Upper lobe of left lung (tissue), 6 donors: ENCODE measurements at places on chromosomes 11 and 22.

GRCh38 chr22:42172773-42173172 lies 42.2 kb upstream of the CYP2D6 start:
- H3K4me1 ChIP-seq, result peaks cover 10% of the 10 kb centered on the region
- no peaks in the 10 kb centered on the region for H3K36me3 ChIP-seq

DNA sequence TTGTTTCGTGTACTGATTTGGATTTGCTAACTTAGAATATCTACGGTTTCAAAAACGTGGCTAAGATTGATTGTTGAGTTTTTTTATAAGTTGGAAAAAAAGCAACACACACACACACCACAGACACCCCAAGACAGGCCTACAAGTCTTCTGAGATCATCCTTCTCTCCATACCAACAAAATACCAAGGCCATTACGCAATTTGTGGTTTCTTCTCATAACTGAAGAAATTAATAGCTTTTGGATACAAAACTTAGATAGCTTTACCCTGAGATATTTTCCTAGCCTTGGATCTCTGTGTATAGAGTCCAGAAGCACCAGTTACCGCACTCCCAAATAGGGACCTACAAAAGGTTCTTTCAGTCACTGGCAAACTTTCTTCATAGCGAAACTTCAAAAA lies 113.6 kb downstream of the SIK3 start:
- peaks cover 59% of the 10 kb centered on the region for H3K4me1 ChIP-seq
- no peak for DNase-seq
- H3K27me3 ChIP-seq, result no peaks in the 10 kb centered on the region
- no peak overlapping the region for H3K27ac ChIP-seq
- no peaks in the 10 kb centered on the region for H3K36me3 ChIP-seq

- H3K4me3 ChIP-seq, result no peak overlapping the region
- no peak for DNase-seq
- H3K27me3 ChIP-seq, result no peaks in the 10 kb centered on the region
- H3K4me1 ChIP-seq, result peaks cover 9% of the 10 kb centered on the region
These were observed 266.5 kb upstream of the MTNR1B start for GRCh38 chr11:92702805-92703448.

- H3K36me3 ChIP-seq, result no peaks in the 10 kb centered on the region
- no peak overlapping the region for H3K27ac ChIP-seq
- H3K4me1 ChIP-seq, result no peaks in the 10 kb centered on the region
- DNase-seq, result no peak
- no peaks in the 10 kb centered on the region for H3K27me3 ChIP-seq
These were observed 203.7 kb downstream of the PGR start for GRCh38 chr11:100925935-100926334.

- peak; percentile 64 for DNase-seq
- no peak overlapping the region for H3K4me3 ChIP-seq
- peak overlapping the region; percentile 71 for H3K27ac ChIP-seq
These were observed 230.8 kb downstream of the CTTN start for GRCh38 chr11:70628855-70629844.

- no peaks in the 10 kb centered on the region for H3K27me3 ChIP-seq
- H3K27ac ChIP-seq, result no peak overlapping the region
- peaks cover 13% of the 10 kb centered on the region for H3K4me1 ChIP-seq
These were observed 59.9 kb downstream of the PAK1 start for GRCh38 chr11:77413850-77414460.

GRCh38 chr11:81005595-81005994 lies 1564.8 kb upstream of the TENM4 start:
- no peaks in the 10 kb centered on the region for H3K36me3 ChIP-seq
- H3K4me3 ChIP-seq, result no peak overlapping the region
- no peaks in the 10 kb centered on the region for H3K27me3 ChIP-seq

DNA sequence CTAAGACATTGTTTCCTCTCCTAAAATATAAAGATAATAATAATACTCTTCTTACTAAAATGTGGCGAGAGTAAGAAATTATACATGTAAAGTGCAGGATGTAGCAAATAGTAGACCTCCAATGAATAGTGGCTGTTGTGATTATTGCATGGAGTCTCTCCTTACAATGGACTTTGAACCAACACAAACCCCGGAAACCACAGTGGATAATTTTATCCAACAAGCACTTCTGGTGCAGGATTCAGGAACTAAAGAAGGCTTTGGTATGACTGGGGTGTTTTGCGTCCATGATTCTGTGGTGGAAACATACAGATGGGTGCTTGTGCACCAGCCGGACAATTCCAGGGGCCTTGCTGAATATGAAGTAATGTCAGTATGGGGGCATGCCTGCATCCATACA lies 146.4 kb upstream of the UBASH3B start:
- no peak overlapping the region for H3K27ac ChIP-seq
- H3K4me3 ChIP-seq, result no peak overlapping the region
- no peaks in the 10 kb centered on the region for H3K36me3 ChIP-seq
- no peaks in the 10 kb centered on the region for H3K27me3 ChIP-seq
- no peaks in the 10 kb centered on the region for H3K4me1 ChIP-seq

DNA sequence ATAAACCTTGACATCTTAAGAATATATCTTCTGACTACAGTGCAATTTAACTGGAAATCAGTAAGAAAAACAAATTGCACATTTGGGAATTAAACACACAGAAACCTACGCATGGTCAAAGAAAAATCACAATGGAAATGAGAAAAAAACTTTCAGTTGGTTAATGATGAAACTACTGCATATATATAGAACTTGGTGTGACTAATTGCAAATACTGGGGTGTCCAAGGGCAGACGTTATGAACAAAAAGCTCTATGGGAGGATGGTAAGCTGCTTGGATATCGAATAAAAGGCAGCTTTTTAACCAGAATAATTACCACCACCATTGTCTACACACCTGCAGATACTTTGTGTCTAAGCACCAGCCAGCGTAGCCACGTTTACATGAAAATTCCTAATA lies 791 bp downstream of the GDPD4 start:
- no peak for DNase-seq
- no peaks in the 10 kb centered on the region for H3K36me3 ChIP-seq
- H3K27ac ChIP-seq, result no peak overlapping the region
- no peaks in the 10 kb centered on the region for H3K27me3 ChIP-seq
- H3K4me1 ChIP-seq, result no peaks in the 10 kb centered on the region

GRCh38 chr22:47552024-47552423 lies 789.6 kb downstream of the TBC1D22A start:
- no peak for DNase-seq
- H3K27me3 ChIP-seq, result no peaks in the 10 kb centered on the region
- no peaks in the 10 kb centered on the region for H3K4me1 ChIP-seq

DNA sequence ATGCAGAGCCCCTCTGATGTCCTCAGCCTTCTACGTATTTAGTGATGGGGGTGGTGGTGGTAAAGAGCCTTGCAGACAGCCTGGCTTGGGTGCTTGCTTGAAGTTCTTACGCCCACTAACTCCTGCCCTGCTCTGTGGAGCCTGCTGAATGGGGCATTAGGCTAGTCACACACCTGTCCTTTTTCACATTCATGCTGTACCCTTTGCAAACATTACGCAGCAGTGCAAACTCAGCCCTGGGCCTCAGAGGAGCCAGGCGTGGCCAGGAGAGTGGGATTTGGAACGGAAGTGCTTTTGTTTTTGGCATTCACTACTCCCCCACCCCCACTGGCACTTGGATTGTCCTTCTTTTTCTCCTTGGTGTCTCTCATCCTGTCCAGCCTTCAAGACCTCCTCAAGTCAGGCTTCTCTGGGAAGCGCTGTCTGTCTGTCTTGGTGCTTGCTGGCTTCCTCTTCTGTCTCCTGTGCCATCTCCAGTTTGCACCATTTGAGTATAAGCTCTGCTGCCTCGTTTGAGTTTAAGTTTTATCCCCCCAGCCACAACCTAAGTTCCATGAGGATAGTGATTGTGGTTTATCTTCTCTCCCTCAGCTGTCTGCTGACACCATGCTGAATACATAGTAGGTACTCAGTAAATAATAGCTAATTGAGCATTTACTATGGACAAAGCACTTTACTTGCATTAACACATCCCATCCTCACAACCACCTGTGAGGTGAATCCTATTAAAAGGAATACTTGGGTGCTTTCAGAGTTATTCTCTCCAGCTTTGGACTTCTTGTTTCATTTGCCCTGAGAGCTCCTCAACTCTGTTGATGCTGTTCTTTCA lies 26.7 kb downstream of the ZBTB16 start:
- peak overlapping the region; percentile 55 for H3K27ac ChIP-seq
- H3K4me1 ChIP-seq, result peaks cover 100% of the 10 kb centered on the region
- no peaks in the 10 kb centered on the region for H3K27me3 ChIP-seq
- peaks cover 38% of the 10 kb centered on the region for H3K36me3 ChIP-seq
- no peak overlapping the region for H3K4me3 ChIP-seq

- no peak overlapping the region for H3K27ac ChIP-seq
- H3K4me3 ChIP-seq, result no peak overlapping the region
- DNase-seq, result no peak
- peaks cover 4% of the 10 kb centered on the region for H3K36me3 ChIP-seq
- no peaks in the 10 kb centered on the region for H3K4me1 ChIP-seq
These were observed 38.7 kb downstream of the RTN3 start for GRCh38 chr11:63719987-63720386.

DNA sequence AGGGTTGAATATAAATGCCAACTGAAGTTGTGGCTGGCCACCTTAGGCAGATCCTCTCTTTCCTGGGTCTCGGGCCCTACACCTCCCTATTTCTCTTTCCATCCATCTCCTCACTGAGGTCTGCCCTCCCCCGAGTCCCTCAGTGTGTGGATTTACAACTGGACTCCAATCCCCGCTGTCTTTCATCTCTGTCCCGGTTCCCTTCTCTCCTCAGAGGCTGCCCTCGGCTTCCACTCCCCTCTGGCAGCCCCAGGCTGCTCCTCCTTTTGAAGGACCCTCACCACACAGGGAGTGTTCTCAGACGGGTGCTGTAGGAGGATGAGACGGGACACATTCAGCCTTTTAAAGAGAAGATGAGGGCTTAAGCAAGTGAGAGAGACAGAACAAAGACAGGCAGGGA lies 167.1 kb downstream of the ST3GAL4 start:
- DNase-seq, result no peak
- no peaks in the 10 kb centered on the region for H3K36me3 ChIP-seq
- H3K4me1 ChIP-seq, result no peaks in the 10 kb centered on the region
- no peaks in the 10 kb centered on the region for H3K27me3 ChIP-seq

- no peaks in the 10 kb centered on the region for H3K36me3 ChIP-seq
- DNase-seq, result no peak
- H3K4me1 ChIP-seq, result no peaks in the 10 kb centered on the region
- no peak overlapping the region for H3K27ac ChIP-seq
- no peak overlapping the region for H3K4me3 ChIP-seq
These were observed 415.9 kb downstream of the ETS1 start for GRCh38 chr11:128171506-128171905.

GRCh38 chr11:19919050-19919561 lies 206.5 kb downstream of the NAV2 start:
- DNase-seq, result no peak
- H3K4me3 ChIP-seq, result no peak overlapping the region
- H3K27me3 ChIP-seq, result no peaks in the 10 kb centered on the region

DNA sequence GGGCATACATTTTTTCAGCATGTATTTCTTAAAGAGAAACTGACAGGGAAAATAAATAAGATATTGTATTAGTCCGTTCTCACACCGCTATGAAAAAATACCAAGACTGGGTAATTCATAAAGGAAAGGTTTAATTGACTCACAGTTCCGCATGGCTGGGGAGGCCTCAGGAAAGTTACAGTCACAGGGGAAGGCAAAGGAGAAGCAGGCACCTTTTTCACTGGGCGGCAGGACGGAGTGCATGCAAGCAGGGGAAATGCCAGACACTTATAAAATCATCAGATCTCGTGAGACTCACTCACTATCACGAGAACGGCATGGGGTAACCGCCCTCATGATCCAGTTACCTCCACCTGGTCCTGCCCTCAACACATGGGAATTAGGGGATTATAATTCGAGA lies 44.2 kb downstream of the PPFIA1 start:
- H3K27me3 ChIP-seq, result no peaks in the 10 kb centered on the region
- peaks cover 21% of the 10 kb centered on the region for H3K4me1 ChIP-seq
- H3K27ac ChIP-seq, result peak overlapping the region; percentile 18
- H3K4me3 ChIP-seq, result peak overlapping the region; percentile 26
- no peak for DNase-seq
- H3K36me3 ChIP-seq, result no peaks in the 10 kb centered on the region

- no peak for DNase-seq
- H3K4me1 ChIP-seq, result no peaks in the 10 kb centered on the region
- no peaks in the 10 kb centered on the region for H3K27me3 ChIP-seq
These were observed 82.2 kb downstream of the PISD start for GRCh38 chr22:31579835-31580242.

DNA sequence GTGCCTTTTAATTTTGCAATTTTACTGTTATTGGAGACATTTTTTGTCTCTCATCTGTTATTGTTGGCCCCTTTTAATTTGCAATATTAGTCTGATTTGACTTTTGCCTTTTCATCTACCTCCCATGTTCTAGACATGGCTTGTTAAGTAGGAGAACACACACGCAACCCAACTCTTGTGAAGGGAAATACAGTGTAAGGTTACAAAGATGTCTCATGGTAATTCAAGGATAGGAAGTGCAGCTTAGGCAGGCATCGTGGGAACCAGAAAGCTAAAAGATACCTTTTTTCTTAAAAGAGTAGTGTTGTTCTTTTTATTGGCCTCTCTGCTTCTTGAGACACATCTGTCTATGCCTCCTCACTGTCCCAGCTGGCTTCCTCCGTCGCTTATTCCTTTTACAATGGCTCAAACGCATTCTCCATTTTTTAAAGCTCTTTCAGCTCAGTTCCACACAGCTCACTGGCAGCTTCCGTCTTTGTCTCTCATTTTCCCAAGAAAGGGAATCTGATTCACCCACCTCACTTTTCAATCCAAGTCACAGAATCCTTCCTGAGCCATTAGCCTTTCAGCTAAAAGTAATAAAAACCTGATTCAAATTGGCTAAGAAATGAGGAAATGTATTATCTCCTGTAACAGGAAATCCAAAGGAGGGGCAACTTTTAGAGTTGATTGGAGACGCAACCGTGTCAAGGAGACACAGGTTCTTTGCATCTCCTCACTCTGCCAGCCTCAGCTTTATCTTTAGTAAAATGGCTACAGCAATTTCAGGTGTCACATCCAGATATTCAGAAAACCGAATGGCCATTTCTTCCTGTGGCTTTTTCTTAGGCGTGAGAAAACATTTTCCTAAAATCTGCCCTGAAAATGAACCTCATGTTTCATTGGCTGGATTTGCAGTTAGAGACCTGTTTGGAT lies 57.2 kb downstream of the SIK2 start:
- no peaks in the 10 kb centered on the region for H3K27me3 ChIP-seq
- H3K36me3 ChIP-seq, result peaks cover 3% of the 10 kb centered on the region
- no peak for DNase-seq
- H3K27ac ChIP-seq, result no peak overlapping the region

- peaks cover 6% of the 10 kb centered on the region for H3K4me1 ChIP-seq
- no peak for DNase-seq
- H3K36me3 ChIP-seq, result no peaks in the 10 kb centered on the region
- H3K27me3 ChIP-seq, result no peaks in the 10 kb centered on the region
These were observed 206.2 kb downstream of the CSNK2A3 start for GRCh38 chr11:11146830-11147229.
